ENCODE measurements at places on chromosomes 4 and X.
A peak's percentile ranks its signal among the peaks of the same experiment; 100 is the strongest.

DNA sequence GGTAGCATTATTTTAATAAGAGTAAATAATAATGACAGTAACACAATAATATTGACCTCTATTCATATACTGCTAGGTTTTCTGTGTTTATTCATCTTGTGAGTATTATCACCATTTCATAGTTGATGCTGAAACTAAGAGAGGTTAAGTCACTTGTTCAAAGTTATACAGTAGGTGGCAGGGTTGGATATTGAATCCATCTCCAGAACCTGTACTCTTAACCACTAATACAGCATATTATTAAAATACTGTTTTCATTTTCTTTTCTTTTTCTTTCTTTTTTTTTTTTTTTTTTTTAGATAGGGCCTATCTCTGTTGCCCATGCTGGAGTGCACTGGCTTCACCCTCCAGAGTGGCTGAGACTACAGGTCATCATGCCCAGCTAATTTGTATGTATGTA, 7.1 kb upstream of the ELF2 start:
- peak; percentile 85 for DNase-seq

GRCh38 chrX:38563030-38563429, 1.7 kb downstream of the TSPAN7 start:
- no peak for DNase-seq

DNA sequence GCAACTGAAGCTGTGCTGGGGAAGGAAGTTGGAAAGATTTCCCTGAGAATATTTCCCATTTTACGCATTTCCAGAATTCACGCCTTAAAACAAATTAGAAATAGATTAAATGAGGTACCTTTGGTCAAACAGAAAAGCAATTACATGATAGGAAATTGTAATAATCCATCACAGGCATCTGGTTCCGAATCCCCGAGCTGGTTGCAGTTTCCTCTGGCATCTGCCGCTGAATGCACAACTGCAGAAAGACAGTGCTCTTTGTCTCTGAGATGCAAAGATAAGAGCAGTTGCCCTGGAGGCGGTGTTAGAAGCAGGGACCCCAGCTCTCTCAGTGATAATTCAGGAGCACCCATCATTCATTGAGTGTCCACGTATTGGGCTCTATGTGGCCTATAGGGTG, 224.4 kb downstream of the LDB2 start:
- DNase-seq, result no peak

DNA sequence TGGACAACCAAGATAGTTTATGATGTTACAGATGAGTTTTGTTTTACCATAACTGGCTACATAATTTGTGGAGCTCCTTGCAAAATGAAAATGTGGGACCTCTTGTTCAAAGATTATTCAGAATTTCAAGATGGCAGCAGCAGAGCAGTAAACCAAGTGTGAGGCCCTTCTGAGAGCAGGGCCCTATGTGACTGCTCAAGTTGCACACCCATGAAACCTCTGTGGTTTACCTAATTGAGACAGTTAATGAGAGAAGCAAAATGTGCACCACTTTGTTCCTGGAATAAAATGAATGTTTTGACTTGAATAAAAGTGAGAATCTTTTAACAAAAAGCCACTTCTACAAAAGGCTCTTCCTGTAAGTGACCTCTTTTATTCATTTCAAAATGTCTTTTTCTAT, 519.2 kb downstream of the RPA4 start:
- no peak for DNase-seq

GRCh38 chrX:1137531-1137930, 74.9 kb downstream of the CRLF2 start:
- DNase-seq, result no peak

DNA sequence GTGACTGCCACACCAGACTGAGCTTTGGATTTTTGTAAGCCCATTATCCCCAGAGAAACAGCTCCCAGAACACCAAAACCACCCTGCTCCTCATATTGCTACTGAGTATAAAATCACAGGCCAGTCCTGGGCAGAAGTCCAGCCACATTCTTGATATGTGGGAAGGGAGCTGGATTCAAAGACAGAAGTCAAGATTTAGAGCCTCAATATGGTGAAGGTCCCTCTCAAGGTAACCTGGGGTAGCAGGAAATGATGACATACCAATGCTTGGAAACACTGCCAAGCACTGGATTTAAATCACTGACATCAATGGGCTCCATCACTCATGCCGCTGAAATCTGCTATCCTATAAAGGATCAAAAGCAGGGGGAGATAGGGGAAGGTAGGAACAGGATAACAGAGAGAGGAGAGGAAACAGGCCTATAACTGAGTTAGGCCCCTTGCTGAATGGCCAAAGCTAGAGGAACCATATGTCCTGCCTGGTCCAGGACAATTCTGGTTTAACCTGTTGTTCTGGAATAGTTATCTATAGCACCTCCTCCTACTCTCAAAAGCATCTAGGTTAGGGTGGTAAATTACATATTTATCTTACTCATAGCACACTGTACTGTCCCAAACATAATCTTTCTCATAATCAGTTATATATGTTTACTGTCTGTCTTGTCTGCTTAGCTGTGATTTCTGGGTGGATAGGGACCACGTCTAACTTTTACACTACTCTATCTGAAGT, 83.7 kb upstream of the NHS start:
- no peak for DNase-seq

DNA sequence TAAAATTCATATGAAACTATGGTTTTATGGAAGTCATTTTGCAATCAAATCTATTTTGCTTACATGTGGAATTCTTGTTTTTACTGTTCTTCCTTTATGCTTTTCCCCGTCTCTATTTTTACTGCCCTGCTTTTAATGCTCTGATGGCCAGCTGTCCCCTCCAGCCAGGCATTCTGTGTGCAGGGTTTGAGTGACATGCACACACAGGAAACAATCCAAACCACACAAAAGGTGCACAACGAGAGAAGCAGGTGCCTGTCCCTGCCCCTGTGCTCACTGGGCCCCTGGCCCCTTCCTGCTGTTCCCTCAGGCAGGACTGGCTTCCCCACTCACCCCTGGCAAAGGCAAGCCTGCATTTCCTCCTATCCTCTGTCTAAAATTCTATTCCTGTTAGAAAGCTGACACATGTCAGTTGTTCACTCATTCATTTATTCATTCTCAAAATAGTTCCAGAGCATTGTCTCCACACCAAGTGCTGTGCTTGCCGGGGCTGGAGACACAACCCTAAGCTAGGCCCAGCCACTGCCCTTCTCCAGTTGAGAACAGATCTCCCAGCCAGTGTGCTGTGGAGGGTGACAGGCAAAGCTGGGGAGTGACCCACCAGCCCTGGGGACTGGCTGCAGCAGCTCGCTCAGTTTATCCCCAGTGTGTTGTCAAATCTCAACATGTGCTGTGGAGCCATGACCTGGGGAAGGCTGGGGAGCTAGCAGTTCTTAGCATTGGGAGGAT, 346.3 kb downstream of the FBXW7 start:
- no peak for DNase-seq

- DNase-seq, result no peak
These were observed 13.9 kb downstream of the SCARB2 start for GRCh38 chr4:76199664-76200211.

DNA sequence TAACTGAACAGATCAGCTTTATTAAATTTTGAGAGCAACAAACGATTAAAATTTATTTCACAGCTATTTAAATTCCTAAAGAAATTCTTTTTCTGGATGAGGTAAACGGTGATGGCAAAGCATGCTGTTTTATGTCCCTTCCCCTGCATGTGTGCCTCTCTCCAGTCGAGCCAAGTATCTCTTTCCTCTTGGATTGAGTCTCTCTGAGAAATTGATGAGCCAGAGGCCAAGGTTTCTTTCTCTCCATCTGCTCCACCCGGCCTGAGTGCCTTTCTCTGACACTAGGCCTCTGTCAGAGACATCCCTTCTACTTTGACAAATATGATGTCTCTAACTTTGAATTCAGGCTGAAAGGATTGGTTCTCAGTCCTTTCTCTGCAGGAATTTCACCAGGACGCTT, 42.6 kb upstream of the PARM1 start:
- no peak for DNase-seq

DNA sequence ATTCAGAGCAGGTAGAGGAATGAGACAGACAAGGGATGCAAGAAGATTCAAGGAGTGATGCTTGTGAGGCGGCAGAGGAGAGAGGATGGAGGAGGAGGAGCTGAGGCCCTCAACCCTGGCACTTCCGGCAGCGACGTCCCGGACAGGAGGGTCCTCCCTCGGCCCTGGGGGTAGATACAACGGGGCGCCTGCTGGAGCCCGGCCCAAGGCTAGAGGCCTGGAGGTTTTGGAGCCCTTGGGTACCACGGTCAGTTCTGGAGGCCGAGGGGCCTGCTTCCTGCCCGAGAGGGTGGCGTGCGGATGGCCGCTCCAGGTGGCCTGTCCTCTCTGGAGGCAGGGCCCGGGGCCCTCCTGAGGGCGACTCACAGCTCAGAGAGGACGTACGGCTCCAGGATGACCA, 13.5 kb downstream of the SSR4 start:
- DNase-seq, result no peak

DNA sequence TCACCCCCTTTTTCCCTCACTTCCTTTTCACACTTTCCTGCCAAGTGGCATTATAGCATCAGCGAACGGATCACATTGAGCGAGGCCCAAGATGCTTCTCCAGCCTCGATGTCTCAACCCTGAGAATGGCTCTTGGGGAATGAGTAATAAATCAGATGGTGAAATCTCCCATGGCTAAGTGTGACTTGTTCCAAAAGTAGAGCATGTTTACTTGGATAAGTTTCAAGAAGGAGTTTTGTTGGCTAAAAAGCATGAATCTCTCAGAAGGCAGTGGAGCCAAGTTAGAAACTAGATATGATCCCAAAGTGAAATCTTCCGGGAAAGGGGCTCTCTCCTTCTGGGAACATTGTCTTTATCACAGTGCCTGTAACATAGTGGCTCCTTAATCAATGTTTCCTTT, 316.3 kb downstream of the CAMK2D start:
- DNase-seq, result peak; percentile 97

DNA sequence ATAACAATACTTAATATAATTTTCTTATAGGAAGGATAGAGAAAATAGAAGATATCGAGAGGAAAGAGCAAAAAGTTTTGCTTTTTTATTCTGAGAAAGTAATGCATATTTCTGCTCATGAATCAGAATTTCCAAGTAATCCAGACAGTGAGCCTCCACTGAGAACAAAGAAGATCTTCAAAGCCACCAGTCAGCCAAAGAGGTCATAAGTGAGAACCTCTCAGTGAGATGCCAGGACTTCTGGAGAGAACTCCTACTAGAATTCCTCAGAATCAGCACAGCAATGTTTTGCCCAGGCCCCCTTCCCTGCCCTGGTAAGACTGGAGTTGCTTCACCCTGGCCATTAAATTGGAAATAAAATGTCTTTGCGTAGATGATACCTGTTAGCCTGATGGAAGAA, 254.4 kb upstream of the FAT4 start:
- no peak for DNase-seq

GRCh38 chr4:94540476-94540875, 88.7 kb downstream of the PDLIM5 start:
- no peak for DNase-seq

GRCh38 chrX:91079342-91080114, 355.1 kb upstream of the PABPC5 start:
- DNase-seq, result no peak

DNA sequence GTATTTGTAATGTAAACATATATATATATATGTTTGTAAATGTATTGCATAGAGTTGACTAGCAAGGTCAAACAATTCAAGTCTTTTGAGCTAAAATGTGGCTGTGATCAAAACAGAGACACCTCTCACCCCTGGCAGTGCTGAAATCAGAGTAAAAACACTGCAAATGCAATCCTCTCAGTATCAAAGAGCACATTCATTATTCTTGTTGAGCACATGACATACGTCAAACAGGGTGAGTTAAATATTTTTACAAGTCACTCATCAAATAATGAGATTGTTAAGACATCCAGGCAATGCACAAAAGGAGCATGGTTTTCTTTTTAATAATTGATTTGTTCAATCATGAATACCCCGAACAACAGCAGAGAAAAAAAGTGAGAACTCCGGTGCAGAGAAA, 114.1 kb upstream of the KCNIP4 start:
- DNase-seq, result no peak

DNA sequence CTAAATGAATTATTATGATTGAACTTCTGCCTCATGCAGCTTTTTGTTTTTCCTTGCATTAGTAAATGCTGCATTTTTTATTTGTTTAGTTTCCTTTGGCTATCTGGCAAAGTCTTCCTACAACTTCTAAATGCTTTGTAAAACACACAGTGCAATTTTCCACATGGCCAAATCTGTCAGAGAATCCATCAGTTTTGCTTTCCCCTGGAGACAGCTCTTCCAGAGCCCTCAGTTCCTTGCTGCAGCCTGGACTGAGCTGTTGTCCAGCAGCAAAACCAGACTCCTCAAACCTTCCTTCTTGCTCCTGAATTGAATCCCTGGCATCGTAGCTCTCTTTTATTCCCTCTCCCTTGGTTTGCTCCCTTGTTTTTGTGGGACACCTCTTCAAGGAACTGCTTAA, 42.6 kb downstream of the MED28 start:
- DNase-seq, result no peak

DNA sequence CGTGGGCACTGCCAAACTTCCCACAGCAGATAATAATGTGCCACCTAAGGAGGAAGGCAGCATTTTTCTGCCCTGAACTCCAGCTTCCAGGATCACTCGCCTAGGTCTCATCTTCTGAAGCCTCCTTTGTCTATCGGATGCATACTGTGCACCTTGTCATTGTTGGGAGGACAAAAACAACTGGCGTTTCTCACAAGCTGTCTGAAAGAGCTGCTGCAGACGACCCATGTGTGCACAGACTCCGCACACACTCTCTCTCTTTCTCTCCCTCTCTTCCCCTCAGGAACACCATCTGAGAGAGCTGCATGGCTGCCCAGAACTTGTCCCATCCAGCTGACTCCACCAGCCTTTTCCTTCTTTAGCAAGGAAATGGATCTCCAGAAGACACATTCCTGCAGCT, 83.0 kb downstream of the MAML3 start:
- DNase-seq, result no peak

DNA sequence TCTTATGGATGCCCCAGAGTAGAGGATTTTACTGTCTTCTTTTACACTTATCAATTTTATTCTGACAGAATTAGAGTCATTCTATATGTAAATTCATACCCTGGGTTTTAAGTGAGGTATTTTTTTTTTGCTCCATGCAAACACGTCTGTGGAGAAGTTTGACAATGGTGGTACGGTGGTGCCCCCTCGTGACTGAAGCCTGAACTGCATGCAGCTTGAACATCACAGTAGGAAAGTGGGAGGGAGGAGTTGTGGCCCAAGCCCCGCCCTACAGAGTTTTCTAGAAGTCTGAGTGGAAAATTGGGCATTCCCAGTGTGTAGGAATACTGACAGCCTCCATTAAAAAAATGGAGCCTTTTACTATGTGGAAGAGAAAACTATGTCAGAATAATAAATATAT, 73.3 kb upstream of the RAB40AL start:
- peak; percentile 85 for DNase-seq

Measured in choroid plexus epithelial cell (primary cell).